ENCODE measurements at places on chromosomes 2 and 18.
A peak's percentile ranks its signal among the peaks of the same experiment; 100 is the strongest.

- no peak overlapping the region for H3K4me3 ChIP-seq
- H3K27me3 ChIP-seq, result no peaks in the 10 kb centered on the region
- no peaks in the 10 kb centered on the region for H3K4me1 ChIP-seq
- no peak for DNase-seq
- H3K27ac ChIP-seq, result no peak overlapping the region
Observed at GRCh38 chr18:67771271-67771670, 254.8 kb upstream of the DSEL start.

DNA sequence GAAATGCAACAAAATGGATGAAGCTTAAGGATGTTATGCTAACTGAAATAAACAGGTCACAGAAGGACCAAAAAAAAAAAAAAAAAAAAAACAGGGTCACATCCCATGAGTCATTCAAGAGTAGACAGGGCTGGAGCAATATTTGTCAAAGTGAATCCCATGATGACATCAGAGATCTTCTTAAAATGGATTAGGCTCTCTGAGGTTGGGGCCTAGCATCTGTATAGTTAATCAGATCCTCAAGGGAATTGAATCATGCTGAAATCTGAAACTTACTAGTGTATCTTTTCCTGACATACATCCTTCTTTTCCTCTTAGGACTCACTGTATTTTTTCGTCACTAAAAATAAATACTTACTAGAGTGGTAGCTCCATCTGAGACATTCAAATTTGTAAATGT, 380.6 kb upstream of the NXPH2 start:
- no peaks in the 10 kb centered on the region for H3K36me3 ChIP-seq
- no peak for DNase-seq
- H3K4me1 ChIP-seq, result no peaks in the 10 kb centered on the region
- no peaks in the 10 kb centered on the region for H3K27me3 ChIP-seq
- no peak overlapping the region for H3K27ac ChIP-seq

DNA sequence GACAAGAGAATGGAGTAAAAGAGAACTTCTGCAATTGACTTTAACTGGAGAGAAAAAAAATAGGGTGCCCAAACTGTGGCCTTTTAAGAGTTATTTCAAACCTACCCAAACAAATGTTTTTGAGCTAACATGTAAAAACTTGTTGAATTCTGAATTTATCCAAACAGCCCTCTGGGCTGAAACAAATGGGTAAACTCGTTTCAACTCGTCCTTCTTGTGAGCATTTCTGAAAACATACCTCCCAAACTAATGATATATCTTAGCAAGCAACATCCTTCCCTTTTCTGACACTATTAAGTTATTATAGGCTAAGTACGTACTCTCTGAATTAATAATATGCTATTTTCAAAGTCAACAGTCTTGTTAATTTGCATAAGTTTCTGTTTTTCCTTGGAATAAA, 793.0 kb upstream of the ACVR2A start:
- DNase-seq, result no peak
- H3K4me3 ChIP-seq, result no peak overlapping the region
- no peaks in the 10 kb centered on the region for H3K4me1 ChIP-seq
- H3K27me3 ChIP-seq, result no peaks in the 10 kb centered on the region

GRCh38 chr2:178915423-178916173, 108.4 kb upstream of the TTN start:
- no peak overlapping the region for H3K4me3 ChIP-seq
- DNase-seq, result no peak
- H3K4me1 ChIP-seq, result no peaks in the 10 kb centered on the region
- no peak overlapping the region for H3K27ac ChIP-seq
- no peaks in the 10 kb centered on the region for H3K36me3 ChIP-seq
- H3K27me3 ChIP-seq, result no peaks in the 10 kb centered on the region

DNA sequence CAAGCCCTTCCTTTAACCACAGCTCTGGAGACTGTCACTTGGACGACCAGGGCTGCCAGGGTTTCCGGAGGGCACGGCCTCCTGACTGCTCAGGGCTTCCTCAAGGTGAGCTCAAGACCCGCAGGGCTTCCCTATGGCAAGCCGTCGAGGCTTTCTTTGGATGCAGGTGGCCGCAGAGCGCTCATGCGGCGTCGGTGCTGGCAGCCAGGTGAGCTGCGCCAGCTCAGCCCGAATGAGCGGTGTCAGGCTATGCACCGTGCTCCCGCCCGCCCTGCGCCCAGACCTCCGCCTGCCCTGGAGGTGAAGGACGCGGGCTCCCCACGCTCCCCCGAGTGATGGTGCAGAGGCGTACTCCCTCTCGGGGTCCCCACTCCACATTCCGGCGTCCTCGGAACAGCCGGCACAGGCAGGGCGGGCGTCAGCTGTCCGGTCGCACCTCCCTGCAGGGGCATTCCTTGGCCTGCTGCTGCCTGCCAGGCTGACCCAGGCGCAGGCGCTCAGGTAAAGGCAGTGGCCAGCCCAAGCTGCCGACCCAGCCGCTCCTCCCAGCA, 20.8 kb upstream of the TUBB6 start:
- H3K4me1 ChIP-seq, result no peaks in the 10 kb centered on the region
- no peak for DNase-seq
- no peak overlapping the region for H3K4me3 ChIP-seq
- no peaks in the 10 kb centered on the region for H3K36me3 ChIP-seq

- no peak overlapping the region for H3K27ac ChIP-seq
- no peaks in the 10 kb centered on the region for H3K4me1 ChIP-seq
- H3K4me3 ChIP-seq, result no peak overlapping the region
- no peaks in the 10 kb centered on the region for H3K36me3 ChIP-seq
Observed at GRCh38 chr2:69211048-69211447, 176.0 kb downstream of the GFPT1 start.

- H3K27me3 ChIP-seq, result no peaks in the 10 kb centered on the region
- DNase-seq, result peak; percentile 87
- H3K4me1 ChIP-seq, result peaks cover 68% of the 10 kb centered on the region
- H3K4me3 ChIP-seq, result peak overlapping the region; percentile 8
Observed at GRCh38 chr2:47653902-47654789, 128.8 kb upstream of the MSH6 start.

- H3K27me3 ChIP-seq, result no peaks in the 10 kb centered on the region
- no peak overlapping the region for H3K27ac ChIP-seq
- H3K36me3 ChIP-seq, result no peaks in the 10 kb centered on the region
- H3K4me3 ChIP-seq, result no peak overlapping the region
- DNase-seq, result peak; percentile 76
Observed at GRCh38 chr2:118865106-118865505, 17.7 kb upstream of the EN1 start.

- no peaks in the 10 kb centered on the region for H3K4me1 ChIP-seq
- no peak for DNase-seq
- no peak overlapping the region for H3K4me3 ChIP-seq
- no peaks in the 10 kb centered on the region for H3K36me3 ChIP-seq
- no peaks in the 10 kb centered on the region for H3K27me3 ChIP-seq
- H3K27ac ChIP-seq, result no peak overlapping the region
Observed at GRCh38 chr2:120539937-120540718, 194.2 kb downstream of the INHBB start.
